ENCODE measurements at places on chromosomes 16 and 17.

- no peak for DNase-seq
These were observed 15.9 kb downstream of the HASPIN start for GRCh38 chr17:3739422-3740124.

DNA sequence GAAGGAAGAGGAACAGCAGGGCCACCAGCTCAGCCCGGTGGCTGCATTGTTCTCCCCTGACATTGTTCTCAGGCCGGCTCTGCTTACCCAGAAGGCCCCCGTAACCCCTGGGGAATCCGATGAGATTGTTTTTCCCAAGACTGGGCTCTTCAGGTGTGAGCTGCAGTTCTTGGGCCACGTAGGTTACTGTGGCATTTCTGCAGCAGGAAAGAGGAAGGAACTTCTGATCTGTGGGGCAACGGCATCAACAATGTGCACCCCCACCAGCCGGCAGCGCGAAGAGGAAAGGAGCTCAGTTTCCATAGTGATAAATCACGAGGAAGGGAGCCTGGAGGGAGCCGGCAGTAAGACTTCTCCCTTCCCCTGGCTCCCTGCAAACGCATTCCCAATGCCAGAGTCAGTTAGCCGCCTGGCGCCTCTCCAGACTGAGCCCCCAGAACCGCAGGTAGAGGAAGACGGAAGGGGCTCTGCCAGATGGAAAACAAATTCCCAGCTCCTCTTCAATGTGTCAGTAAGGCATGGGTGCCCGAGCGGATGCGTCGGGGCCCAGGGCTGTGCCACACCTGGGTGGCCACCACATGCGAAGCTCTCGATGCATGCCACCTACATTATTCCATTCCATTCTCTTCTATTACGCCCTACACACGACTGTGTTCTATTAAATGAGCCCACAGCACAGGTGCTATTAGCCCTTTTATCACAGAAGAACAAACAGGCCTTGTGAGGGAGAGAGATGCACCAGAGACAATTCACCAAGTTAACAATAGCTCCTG is 21.5 kb upstream of the PECAM1 start:
- DNase-seq = peak; percentile 96

DNA sequence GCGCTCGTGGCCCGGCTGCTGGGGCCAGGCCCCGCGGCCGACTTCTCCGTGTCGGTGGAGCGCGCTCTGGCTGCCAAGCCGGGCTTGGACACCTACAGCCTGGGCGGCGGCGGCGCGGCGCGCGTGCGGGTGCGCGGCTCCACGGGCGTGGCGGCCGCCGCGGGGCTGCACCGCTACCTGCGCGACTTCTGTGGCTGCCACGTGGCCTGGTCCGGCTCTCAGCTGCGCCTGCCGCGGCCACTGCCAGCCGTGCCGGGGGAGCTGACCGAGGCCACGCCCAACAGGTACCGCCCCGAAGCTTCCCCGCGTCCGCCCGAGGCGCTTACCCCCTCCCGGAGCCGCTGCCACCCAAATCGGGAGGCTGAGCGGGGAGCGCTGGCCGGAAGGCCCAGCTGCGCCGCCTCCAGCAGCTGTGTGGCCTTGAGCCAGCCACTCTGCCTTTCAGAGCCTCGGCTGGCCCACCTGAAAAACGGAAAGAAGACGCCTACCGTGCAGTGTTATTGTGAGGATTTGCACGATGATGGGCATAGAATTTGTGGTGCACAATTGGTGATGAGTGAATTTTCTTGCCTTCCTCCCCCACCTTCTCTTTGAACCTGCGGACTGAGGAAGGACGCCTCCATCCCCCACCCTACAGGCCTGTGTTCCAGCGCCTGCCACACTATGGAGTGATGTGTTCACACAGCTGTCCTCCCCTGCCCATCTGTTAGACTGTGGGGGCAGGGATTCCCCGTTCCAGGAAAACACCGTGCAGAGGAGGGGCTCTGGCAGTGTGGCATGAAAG is 523 bp downstream of the NAGLU start:
- no peak for DNase-seq

- DNase-seq = peak; percentile 67
These were observed 687 bp upstream of the NARF start for GRCh38 chr17:82457929-82458178.

DNA sequence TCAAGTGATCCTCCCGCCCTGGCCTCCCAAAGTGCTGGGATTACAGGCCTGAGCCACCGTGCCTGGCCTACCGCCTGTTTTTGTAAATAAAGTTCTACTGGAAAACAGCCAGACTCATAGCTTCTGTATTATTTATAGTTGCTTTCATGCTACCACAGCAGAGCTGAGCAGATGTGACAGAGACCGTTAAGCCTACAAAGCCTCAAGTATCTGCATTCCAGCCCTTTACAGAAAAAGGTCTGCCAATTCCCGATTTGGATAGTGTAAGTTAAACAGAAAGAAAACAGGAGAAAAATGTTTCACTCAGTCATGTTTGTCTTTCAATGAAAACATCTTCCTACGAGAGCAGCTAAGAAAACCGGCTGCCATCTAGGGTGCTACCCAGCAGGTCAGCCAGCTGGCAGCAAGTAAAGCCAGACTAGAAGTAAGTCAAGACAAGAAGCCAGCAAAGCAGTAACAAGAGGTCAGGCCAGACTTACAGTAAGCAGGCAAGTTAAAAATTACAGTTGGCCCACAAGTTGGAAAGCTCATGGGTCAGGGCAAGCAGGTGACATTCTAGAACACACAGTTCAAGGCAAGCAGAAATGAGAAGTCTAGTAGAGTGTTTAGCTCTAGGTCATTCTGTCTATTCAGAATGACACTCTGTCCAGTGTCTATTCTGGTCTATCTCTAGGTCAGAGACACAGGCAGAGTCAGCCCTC is 17.7 kb downstream of the NCBP3 start:
- no peak for DNase-seq

GRCh38 chr17:70370816-70371215 is 201.5 kb downstream of the KCNJ2 start:
- no peak for DNase-seq

DNA sequence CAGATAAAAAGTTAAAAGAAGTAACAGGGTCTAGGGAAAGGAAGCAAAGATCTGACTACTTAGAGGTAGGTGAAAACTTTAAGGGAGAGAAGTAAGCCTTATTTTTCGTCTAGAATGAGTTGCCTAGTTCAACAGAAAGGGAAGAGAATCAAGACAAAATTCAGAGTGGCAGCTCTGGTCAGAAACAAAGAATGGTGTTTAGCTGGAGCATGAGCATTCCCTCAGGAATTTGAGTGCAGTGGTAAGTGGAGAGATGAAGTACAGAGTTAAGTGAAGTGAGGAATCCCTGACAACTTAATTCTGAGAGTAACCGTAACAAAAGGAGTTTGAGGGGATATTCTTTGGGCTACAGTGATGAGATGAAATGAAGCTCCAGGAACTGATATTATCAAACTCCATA is 11.5 kb downstream of the SMG6 start:
- DNase-seq = no peak

DNA sequence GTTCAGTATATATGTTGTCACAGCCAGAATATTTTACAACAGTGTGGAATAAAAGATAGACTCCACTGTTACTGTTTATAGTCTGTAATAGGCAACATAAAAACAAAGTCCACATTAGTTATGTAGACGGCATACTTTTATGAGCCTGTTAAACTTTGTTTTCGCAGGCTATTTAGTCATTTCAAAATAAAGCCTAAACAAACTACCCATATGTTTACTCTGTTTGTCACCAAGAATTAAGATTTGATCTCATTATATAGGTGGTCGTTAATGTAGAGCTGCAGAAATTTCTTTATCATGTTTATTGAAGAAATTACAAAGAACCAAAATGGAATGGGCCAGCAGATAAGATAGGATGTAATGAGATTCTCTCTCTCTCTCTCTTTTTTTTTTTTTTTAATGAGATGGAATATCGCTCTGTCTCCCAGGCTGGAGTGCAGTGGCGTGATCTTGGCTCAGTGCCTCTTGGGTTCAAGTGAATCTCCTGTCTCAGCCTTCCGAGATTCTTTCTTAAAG is 943.8 kb upstream of the SOX9 start:
- DNase-seq = no peak

- DNase-seq = no peak
These were observed 41.7 kb downstream of the DHRS7B start for GRCh38 chr17:21168555-21168865.

GRCh38 chr17:64950871-64951270 is 31.6 kb upstream of the LRRC37A3 start:
- DNase-seq = no peak

DNA sequence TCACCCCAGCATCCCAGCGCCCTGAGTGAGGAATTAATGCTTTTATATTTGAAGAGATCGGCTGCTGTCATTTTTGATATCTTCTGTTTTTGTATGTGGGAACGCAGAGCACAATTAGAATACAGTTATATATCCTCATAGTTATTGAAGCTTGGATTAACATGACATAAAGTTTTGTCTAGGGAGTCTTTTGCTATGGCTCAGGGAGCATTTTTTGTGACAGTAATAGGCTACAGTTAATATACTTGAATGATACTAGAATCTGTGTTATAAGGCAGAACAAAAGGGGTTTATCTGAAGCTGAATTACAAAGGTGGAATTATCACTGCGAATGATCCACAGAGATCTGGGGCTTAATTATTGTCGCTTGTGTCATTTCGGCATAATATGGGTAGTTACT is 239.4 kb downstream of the MSI2 start:
- no peak for DNase-seq

DNA sequence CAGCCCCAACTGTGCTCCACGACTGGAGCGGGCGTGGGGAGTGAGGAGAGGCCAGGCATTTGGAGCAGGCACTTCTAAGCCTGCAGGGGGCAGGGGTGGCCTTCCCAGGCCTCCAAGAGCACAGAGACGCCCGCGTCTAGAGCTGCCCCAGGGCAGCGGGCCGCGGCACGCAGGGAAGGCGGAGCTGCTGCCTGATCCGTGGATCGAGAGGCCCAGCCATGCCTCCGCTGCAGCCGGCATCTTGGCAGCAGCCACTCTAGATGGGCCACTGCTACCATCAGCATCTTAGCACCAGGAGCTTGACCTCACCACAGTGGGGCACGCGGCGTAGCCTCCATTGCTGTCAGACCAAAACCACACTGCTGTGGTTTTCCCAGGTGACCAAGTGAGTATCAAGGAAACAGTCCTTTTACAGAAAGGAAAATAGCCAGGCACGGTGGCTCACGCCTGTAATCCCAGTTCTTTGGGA is 20.4 kb upstream of the WDR45B start:
- no peak for DNase-seq

GRCh38 chr17:57197466-57198071 is 58.8 kb upstream of the MSI2 start:
- DNase-seq = no peak

DNA sequence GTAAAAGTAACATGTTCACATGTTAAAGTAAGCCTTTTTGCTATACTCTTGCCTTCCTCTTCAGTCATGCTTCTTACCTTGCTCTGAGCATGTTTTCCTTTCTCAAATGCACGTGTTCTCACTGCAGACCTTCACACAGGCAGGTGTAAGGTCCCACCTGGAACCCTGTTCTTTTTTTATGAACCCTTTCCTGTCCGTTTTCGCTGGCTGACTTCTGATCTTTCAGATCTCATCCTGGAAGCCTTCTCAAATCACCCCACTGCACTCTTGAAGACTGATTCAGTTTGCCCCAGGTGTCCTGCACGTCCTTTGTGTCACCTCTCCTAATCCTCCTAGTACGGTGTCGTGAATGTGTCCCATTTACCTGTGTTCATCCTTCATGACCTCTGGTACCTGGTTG is 313.6 kb downstream of the SNX29 start:
- DNase-seq = no peak

DNA sequence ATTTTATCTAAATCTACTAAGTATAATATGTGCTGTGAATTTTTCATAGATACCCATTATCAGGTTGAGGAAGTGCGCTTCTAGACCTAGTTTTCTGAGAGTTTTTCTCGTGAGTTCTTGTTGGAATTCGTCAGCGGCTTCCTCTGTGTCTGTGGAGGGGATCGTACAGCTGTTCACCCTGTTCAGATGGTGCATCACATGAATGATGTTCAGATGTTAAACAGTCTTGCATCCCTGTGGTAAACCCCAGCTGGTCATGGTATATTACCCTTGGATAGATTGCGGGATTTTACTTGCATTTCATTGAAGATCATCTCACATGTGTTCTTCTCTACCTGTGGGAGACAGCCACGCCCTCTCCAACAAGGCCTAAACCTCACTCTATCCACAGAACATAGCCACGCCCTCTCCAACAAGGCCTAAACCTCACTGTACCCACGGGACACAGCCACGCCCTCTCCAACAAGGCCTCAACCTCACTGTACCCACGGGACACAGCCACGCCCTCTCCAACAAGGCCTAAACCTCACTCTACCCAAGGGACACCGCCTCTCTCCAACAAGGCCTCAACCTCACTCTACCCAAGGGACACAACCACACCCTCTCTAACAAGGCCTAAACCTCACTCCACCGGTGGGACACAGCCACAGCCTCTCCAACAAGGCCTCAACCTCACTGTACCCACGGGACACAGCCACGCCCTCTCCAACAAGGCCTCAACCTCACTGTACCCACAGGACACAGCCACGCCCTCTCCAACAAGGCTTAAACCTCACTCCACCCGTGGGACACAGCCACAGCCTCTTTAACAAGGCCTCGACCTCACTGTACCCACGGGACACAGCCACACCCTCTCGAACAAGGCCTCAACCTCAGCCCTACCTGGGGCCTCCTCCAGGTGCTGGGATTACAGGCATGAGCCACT is 180.2 kb upstream of the CHMP6 start:
- no peak for DNase-seq

DNA sequence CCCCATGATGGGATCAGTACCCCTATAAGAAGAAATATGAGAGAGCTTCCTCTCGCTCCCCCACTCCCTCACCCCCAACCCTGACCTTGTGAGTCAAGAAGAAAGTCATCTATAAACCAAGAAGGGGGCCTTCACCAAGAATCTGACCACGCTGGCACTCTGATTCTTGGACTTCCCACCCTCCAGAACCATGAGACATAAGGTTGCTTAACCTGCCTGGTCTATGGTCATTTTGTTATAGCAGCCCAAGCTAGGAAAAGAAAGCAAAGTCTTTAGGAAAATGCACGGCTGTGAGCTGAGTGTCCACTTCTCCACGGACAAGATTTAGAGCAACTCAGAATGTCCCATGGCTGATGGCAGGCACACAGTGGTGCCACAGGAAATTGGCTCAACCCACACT is 333.5 kb downstream of the SOX9 start:
- DNase-seq = no peak

DNA sequence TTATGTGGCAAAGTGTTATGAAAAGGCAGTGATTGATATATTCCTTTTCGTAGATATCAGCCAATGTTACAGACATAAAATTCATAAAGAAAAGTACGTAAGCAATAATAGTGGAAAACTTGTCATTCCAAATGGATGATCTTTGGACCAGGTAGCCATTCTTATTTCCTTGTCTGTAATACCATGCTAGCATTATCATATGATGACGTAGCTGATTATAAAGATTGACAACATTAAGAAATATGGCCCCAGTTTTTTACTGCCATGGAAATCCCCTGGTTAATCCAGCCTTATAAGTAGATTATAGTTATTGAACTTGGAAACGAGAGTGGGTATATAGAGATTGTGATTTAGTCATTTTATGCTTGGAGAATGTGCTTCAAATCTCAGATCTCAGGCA is 8.8 kb downstream of the TANC2 start:
- DNase-seq = no peak

All from glomerular endothelial cell (primary cell).